ENCODE measurements at places on chromosomes 7 and 10. TPM values are rescaled to one million over a fixed set of nuclear protein-coding genes. Genes with fewer than 3 reads are reported as not detected.
A peak's percentile ranks its signal among the peaks of the same experiment; 100 is the strongest.

- DNase-seq = no peak
Measured at GRCh38 chr10:125054669-125055268, 105.6 kb downstream of the CTBP2 start.

Gene CLDN12
- total RNA-seq = 4.3 TPM

DNA sequence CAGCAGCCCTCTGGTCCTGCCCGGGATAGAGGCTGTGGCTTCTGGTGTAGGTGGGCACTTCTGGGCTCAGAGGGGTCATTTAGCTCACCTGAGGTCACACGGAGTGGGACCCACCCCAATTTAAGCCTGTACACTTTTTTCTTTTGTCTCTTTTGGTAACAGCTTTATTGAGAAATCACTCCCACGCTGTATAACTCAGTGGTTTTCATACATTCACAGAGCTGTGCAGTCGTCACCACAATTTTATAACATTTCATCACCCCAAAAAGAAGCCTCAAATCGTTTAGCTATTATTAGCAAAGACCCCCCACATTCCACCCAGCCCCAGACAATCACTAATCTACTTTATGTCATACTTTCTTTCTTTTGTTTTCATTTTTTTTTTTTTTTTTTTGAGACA is 62.3 kb downstream of the LHPP start:
- DNase-seq = no peak

- no peak for DNase-seq
Measured at GRCh38 chr10:114408968-114409444, 4.7 kb upstream of the AFAP1L2 start.

Gene GARIN1A
- total RNA-seq = 0.25 TPM

DNA sequence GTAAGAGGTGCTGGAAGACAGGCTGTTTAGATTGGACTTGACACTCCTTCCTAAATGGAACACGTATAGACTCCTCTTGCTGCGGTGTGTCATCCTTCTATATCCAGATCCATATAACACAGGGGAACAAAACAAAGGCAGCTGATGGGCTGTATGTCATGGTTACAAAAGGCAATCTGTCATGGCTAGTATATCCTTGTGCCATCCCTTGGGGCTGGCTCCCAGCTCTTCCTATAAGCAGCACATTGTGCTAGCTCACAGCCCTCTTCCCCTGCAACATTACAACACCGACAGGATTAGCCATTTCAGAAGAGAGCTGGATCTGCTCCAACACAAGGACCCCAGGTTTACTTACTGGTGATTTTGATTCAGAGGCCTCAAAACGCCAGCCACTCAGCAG is 15.3 kb downstream of the LIPK start:
- no peak for DNase-seq

DNA sequence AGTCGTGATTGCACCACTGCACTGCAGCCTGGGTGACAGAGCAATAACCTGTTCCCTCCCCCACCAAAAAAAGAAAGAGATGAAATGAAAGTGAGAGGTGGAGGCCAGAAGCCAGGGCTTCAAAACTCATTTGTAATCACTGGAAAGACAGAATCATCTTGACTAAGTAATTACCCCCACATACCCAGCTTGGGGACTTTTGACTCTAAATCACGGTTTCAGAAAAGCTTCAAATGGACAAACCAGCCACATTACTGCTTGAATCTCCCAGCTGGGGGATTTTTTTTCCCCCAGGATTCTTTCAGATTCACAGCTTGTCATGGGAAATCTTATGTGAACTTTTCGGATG is 361.0 kb downstream of the FRMD4A start:
- peak; percentile 18 for DNase-seq

Gene RBM20
- total RNA-seq = 0.72 TPM

DNA sequence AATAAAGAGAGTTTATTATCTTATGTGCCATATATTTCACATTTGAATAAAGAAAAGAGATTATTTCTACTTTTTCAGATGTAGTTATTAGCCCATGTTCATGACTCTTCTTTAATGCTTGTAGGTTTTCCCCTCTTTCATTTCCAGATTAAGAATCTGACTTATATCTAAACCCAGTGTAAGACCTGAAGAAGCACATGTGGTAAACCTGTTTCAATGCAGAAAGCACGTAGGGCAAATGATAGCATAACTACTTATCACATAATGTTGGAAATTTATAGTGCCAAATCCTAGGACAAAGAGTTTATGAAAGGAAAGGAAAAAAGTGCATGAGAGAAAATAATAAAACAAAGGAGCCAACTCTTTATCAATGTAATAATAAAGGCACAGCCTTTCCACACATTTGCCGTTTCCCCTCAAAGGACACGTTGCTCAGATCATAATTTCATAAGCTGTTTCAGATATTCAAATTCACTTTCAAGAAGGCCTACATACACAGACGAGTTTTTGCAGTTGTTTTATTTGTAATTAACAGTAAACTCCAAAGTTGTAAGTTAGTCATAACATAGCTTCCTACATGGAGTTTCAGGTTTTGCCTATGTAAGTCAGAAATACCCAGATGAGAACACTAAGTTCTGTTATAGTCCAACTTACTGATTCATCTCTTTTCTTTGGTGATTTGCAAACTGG is 88.8 kb upstream of the MDFIC start:
- DNase-seq = no peak

Gene CAV2
- total RNA-seq = not detected

DNA sequence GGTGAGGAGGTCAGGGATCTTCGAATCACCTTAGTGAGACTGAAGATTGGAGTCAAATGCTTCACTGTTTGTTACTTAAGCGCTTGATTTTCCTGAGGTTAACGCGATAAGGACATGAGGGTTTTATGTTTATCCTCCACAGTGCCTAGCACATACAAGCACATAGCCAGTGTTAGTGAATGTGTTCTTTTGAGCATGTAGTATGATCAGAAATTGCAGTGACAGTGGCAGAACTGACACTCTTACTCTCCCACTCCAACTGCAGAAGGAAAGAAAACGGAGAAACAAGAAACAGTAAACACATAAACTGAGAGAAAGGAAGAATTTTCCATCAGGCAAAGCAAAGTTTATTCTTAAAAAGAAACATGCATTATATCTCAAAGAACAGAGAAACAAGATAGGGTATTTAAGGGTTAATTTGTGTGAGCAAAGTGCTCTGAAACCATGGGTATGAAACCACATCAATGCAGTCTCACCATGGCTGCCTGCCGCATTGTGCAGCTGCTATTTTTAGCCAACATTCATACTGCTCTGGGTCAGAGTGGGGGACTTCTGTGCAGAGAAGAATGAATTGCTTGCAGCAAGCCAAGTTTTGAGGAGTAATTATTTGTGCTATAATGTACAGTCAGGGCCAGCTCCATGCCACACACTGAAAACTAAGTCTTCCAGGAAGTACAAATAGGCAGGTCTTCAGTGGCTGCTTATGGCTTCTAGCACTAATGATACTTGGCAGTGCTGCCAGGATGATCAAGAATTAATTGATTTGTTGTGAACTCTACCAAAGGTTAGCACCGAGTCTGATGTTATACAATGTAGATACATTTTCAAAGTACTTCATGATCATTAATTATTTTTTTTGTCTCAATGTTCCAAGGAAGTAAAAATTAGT is 152.0 kb downstream of the MACC1 start:
- peak; percentile 59 for DNase-seq

GRCh38 chr10:96578022-96578421 is 8.8 kb downstream of the TM9SF3 start:
- DNase-seq = no peak

DNA sequence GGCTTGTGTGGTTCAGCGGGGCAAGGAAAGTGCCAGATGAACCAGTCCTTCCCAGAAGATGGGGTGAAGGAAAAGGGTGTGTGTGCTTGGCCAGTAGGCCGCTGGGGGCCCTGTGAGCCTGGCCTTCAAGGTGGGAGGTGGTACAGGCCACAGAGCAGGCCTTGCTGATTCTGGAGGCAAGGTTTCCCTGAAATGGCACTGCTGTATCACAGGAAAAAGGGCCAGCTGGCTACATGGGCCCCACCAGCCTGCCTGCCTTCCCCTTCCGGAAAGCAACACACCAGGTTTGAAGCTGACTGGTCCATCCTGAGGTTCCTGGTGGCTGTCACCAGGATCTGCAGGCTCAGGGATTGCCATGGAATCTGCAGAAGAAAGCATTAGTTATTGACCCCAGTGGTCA is 12.5 kb downstream of the MMRN2 start:
- no peak for DNase-seq

Gene LAMB4
- total RNA-seq = not detected

Gene ANK3
- 10.3 TPM for total RNA-seq

GRCh38 chr7:29798422-29798821 is 7.9 kb upstream of the WIPF3 start:
- no peak for DNase-seq

DNA sequence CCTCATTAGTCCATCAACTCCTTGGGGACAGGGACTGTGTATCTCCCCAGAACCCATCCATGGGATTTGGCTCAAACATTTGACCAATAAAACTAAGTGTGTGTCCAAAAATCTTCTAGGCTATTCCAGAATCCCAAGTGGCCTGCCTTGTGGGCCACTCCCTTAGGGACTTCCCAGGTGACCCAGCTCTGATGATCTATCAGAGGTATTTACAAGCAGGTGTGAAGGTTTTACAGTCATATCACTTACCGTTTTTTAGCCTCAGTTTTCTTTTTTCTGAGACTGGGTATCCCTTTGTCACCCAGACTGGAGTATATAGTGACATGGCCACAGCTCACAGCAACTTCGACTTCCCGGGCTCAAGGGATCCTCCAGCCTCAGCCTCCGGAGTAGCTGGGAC is 64.4 kb downstream of the PIP4K2A start:
- no peak for DNase-seq

Gene SLC18A3
- total RNA-seq = not detected

- no peak for DNase-seq
Measured at GRCh38 chr7:51316666-51317581, at the start of gene COBL. Gene COBL (minus strand): TSS chr7:51316809. CDS start chr7:51316633, 176 bp downstream.

- no peak for DNase-seq
Measured at GRCh38 chr7:33421429-33421828, 292.1 kb downstream of the BBS9 start.

GRCh38 chr7:46352004-46352954 is 431.2 kb upstream of the IGFBP3 start:
- peak; percentile 36 for DNase-seq

Gene CXCL12
- total RNA-seq = not detected

- DNase-seq = no peak
Measured at GRCh38 chr7:80841423-80841955, 77.4 kb downstream of the SEMA3C start.
